Thoracic aorta (tissue), 2 donors: ENCODE measurements at places on chromosomes 5 and 9.

GRCh38 chr9:127506117-127506813, 55.0 kb downstream of the LRSAM1 start:
- DNase-seq: no peak

GRCh38 chr5:94396687-94397086, 221.7 kb downstream of the KIAA0825 start:
- no peak for DNase-seq

DNA sequence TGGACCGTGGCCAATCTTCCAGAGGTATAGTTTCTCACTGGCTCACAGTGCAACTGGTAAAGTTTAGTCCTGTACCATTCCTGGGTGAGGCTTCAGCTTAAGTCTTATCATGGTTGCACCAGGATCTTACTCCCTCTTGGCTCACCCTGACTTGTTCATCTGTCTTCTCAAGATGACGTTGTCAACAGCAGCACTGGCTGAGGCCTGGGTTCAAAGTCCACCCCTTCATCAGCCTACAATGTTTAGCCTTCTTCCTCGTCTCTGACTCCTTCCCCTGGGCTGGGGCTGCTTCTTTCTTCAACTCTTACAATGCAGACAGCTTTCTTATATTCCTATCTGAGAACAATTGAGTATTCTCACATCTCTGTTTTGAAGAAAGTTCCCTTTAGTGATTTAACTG, 311.1 kb upstream of the CLINT1 start:
- DNase-seq: no peak

DNA sequence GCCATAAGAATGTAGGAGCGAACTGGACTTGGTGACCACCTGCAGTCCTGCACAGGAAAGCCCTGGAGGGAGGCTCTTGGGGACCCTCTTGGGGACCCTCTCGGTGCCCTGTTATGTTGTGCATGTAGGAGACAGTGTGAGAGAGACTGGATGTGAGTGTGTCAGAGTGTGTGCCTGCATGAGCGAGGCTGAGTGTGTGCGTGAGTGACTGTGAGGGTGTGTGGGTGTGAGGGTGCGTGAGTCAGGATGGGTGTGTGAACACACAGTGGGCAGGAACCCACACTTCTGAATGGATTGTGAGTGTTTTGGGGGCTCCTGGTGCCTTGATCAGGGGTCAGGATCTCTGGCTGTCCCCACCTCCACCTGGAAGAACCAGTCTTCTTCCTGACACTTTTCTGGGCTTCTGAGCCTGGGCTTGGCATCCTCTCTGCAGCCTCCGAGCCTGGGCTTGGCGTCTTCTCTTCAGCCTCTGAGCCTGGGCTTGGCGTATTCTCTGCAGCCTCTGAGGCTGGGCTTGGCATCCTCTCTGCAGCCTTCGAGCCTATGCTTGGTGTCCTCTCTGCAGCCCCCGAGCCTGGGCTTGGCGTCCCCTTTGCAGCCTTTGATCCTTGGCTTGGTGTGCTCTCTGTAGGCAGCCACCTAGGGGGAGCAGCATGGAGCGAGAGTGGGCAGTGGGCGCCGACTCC, 25.6 kb upstream of the ANKRD33B start:
- no peak for DNase-seq

- no peak for DNase-seq
Observed at GRCh38 chr5:10621832-10622231, 58.0 kb downstream of the ANKRD33B start.

GRCh38 chr9:2740616-2741015, 23.3 kb downstream of the KCNV2 start:
- DNase-seq: no peak

GRCh38 chr9:83778164-83778563, 39.4 kb downstream of the GKAP1 start:
- DNase-seq: no peak

GRCh38 chr5:22947921-22948320, 94.8 kb upstream of the CDH12 start:
- no peak for DNase-seq

- no peak for DNase-seq
Observed at GRCh38 chr5:140293849-140294100, 9.1 kb downstream of the PFDN1 start.

DNA sequence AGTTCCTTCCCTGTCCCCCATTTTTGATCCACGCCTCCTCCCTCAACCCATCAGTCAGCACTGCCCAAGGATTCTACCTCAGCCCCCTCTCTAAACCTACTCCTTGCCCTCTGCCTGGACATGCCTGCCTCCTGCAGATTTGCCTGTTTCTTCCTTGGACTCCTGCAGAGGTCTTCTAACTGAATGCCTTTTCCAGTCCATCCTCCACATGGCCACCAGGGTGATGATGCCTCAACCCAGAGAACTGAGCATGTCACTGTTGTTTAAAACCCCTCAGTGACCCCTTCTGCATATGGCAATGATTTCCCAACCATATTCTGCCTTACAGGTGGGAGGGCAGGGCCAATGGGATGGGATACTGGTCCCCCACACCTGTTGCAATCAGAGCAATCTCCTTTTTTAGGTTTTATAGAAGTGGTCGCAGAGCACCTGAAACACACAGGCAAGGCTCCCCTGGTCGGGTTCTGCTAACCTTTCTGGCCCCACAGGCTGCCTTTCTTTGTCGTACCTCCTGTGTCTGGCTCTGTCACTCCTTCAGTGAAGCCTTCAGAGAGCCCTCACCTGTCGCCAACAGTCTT, 9.3 kb downstream of the PHYKPL start:
- no peak for DNase-seq

DNA sequence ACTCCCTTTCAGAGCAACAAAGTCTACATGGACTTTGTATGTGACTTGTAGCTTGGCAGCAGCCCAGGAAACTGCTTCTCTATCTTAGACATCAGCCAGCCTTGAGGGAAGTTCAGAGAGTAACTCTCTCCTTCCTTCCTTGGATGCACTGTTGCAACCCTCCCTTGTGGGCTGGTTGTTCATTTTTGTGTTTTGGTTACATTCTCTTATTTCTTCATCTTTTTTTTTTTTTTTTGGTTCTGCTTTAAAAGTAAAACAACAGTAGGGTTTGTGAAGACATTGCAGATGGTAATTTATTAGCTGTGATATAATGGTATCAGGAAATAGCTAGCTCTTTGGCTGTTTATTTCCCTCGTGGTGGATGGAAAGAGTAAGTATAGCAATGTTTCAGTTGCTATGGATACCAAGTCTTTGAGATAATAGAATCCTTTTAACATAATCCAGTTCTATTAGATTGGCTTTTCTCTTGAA, 97.9 kb upstream of the MAMDC2 start:
- DNase-seq: peak; percentile 2

DNA sequence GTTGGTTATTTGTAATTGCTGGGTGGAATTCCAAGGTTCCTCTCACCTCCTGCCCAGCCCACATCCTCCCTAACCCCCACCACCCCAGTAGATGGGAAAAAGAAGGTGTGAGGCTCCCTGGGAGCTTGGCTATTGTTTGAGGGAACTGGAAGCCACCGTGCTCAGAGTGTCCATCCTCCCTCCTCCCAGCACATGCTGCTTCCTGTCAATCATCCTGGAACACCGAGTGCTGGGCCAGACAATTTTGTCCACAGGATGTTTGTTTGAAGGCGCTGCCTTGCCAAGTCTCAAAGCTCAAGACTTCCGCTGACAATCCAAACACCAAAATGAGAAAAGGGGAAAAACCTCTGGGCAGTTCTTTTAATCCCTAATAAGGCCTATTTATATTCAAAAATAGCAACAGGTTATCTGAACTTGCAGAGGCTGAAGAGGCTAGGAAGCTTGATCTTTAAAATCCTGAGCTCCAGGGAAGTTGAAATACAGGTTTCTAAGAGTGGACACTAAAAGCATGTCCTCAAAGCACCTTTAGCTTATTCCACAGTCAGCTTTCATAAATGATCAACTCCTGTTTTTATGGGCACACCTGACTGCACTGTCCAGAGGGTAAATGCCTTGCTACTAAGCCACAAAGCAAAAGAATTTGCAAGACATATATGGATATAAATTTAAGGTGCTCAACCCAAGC, 286.7 kb downstream of the NFIB start:
- DNase-seq: no peak

DNA sequence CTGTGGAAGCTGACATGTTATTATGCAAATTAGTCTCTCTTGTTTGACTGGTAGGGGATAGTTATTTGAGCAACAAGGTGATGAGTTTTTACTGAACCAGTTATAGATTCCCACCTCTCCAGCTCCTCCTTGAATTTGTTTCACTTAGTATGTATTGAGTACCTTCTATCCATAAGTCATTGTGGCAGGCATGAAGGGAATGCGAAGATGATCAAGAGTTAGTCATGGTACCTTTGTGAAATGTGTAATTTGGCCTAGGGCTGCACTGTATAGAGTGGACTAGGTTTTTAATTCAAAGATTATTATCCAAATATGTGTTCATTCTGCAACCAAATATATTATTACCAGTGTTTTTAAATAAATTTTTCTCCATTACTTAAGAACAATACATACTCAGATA, 110.1 kb downstream of the HACD4 start:
- no peak for DNase-seq

DNA sequence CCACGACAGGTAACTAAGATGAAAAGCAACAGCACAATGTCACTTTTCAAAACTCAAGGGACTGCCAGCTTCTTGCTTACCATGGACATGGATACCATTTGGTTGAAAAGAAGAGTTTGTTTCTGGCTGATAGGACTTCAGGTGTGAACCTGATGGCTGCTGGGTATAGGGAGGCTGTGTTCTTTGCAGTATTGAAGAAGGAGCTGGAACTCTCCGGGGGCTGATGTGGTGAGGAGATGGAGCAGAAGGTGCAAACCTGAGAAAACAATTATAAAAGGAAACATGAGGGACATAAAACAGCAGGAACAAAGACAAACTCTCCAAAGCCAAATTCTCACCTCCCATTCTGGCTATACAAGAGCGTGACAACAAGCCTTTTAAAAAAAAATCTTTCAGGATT, 330.1 kb upstream of the RFX3 start:
- DNase-seq: no peak

DNA sequence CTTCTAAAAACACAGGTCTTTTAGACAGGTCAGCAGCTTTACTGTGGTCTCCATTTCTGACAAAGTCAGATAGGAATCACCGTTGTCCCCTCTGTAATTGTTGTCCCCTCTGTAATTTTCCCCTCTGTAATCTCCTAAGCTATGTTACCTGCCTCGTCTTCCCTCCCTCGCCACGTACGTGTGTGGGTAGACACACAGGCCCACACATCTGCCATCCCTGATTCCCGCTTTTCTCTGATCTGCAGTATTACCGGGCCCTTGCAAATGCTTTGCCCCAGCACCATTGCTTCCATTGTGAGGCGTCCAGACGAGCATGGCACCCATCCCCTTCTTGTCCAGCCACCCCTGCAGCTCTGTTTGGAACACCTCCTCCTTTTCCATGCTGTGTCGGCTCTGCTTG, 45.0 kb upstream of the POMT1 start:
- no peak for DNase-seq

DNA sequence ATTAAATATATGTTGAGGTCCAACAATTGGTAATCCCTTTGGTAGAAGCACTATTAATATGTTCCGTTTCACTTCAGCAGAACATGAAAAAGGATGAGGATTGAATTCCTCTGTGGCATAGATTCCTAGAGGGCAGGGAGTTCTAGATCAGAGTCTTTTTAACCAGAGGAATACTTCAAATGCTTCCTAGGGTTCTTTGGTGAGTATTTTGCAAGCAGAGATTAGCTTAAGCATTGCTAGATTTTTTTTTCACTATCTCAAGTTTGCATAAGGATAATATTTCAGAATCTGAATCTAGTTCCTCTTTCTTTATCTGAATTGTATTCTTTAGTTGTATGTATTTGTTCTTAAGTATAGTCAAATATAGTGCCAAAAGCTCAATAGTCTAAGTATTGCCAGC, 116.6 kb upstream of the ADAMTSL1 start:
- no peak for DNase-seq

GRCh38 chr9:112258106-112258505, 75.3 kb downstream of the PTBP3 start:
- DNase-seq: no peak

- no peak for DNase-seq
Observed at GRCh38 chr5:121762426-121762825, 89.3 kb upstream of the FTMT start.

DNA sequence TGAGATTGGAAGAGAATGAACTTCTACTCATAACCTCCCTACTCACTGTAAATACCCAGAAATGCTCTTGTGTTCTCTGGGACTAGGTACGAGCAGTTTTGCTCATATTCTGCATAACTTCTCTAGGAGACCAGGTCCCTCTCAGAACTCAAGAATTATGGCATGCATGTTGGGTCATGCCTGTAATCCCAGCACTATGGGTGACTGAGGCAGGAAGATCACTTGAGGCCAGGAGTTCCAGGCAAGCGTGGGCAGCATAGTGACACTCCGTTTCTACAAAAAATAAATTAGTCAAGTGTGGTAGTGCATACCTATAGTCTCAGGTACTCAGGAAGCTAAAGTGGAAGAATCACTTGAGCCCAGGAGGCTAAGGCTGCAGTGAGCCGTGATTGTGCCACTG, 141.9 kb downstream of the OXCT1 start:
- no peak for DNase-seq

GRCh38 chr5:44862808-44863207, 54.1 kb downstream of the MRPS30 start:
- no peak for DNase-seq

DNA sequence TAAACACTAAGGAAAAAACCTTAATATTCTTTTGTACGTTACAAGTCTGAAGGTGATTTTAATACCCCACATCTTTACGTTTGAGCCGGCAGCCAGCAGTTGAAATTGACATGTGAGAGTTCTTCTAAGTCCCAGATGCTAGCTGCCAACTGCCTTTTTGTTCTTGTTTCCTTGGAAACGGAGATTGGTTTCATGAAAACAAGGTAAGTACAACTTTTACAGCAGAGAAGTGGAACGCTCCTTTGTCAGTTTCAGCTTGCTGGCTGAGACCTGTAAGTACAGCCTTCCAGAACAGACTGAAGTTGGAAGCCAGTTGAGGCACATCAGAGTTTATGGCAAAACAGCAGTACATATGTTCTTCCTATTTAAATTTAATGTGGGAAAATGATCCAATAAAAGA, 1018.4 kb upstream of the ARRDC3 start:
- no peak for DNase-seq

DNA sequence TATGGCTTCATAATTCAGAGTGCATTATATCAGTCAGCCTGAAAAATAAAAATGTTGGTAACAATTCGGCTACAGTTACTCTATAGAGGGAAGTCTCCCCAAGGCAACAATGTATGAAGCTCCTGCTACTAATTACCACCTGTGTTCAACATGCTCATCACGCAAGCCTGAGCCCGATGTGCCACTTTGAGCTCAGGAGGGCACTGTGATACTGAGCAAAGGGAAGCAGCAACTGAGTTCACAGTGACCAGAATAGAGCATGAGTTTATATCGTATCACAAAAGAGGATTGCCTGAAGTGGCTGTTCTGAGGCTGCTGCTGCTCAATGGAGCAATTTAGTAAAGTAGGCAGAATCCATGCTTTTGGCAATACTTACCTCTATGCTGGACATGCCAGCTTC, 202.0 kb upstream of the HAPLN1 start:
- no peak for DNase-seq

GRCh38 chr9:105333076-105333475, 88.6 kb downstream of the SLC44A1 start:
- DNase-seq: no peak
